Activated naive CD4-positive, alpha-beta T cell treated with anti-CD3 and anti-CD28 coated beads for 36 hours (primary cell): ENCODE measurements at places on chromosomes 12 and 14. TPM values are rescaled to one million over a fixed set of nuclear protein-coding genes. Genes with fewer than 3 reads are reported as not detected.

- no peak overlapping the region for H3K27ac ChIP-seq
These were observed 284.3 kb downstream of the FUT8 start for GRCh38 chr14:65696801-65697200.

DNA sequence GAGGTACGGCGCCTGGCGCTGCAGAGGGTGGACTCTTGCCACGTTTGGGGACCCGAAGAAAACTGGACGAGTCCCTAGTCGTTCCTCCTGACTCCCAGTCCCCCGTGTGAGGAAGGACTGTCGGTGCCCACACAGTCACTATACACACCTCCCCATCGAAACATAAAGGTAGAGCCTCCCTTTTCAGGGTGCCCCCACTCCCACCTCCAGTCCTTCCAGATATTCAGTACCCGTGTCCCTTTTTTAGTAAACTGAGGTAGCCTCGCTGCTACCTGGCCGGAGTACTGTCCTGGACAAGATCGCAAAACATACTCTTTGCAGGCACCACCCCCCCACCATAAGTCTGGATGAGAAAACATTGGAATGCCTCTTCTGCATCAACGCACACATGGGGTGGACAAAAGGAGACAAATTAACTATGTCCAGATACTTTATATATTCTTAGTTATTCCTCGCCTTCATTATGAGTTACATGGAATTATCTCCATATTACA lies 610 bp upstream of the KMT2D start:
- H3K4me3 ChIP-seq: peak overlapping the region; percentile 91
- peak overlapping the region; percentile 96 for H3K27ac ChIP-seq
- peaks cover 44% of the 10 kb centered on the region for H3K4me1 ChIP-seq
- no peak for DNase-seq
- H3K27me3 ChIP-seq: no peaks in the 10 kb centered on the region

Gene WDR89
- 27.7 TPM for total RNA-seq

Gene HRK
- total RNA-seq: not detected

- H3K36me3 ChIP-seq: no peaks in the 10 kb centered on the region
- no peaks in the 10 kb centered on the region for H3K4me1 ChIP-seq
- no peak overlapping the region for H3K27ac ChIP-seq
- H3K27me3 ChIP-seq: peaks cover 4% of the 10 kb centered on the region
- H3K4me3 ChIP-seq: no peak overlapping the region
These were observed 20.4 kb upstream of the LRFN5 start for GRCh38 chr14:41586237-41586636.

Gene OTOGL
- not detected for total RNA-seq

- no peak overlapping the region for H3K27ac ChIP-seq
- H3K36me3 ChIP-seq: no peaks in the 10 kb centered on the region
- H3K4me3 ChIP-seq: no peak overlapping the region
- H3K4me1 ChIP-seq: peaks cover 7% of the 10 kb centered on the region
- no peaks in the 10 kb centered on the region for H3K27me3 ChIP-seq
- DNase-seq: no peak
These were observed 52.8 kb downstream of the SLC38A6 start for GRCh38 chr14:61033855-61034254.

Gene PPP4R4
- 13.2 TPM for total RNA-seq

Gene RERG
- total RNA-seq: not detected

DNA sequence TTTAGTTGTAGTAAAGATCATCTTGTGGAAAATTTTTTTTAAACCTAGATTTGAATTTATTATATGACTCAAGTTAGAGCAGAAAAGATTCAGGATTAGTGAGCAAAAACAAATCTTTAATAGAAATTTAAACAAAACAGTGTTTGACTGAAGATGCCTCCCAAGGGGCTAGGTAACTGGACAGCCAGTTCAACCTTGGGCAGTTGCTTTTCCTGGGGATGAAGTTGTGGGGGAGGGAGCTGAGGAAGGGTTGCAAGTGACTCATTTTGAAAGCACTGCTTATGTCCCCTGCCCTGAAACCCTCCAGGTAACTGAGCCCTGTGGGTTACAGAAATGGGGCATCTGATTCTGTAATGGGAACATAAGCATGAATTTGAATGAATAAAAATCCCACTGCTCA lies 13.1 kb downstream of the CFAP54 start:
- no peaks in the 10 kb centered on the region for H3K36me3 ChIP-seq
- no peak overlapping the region for H3K4me3 ChIP-seq
- peaks cover 31% of the 10 kb centered on the region for H3K4me1 ChIP-seq
